HFFc6 (cell line): ENCODE measurements at places on chromosomes 2 and 18.

GRCh38 chr2:109384308-109385271 lies 229.2 kb downstream of the SEPTIN10 start:
- DNase-seq = no peak

DNA sequence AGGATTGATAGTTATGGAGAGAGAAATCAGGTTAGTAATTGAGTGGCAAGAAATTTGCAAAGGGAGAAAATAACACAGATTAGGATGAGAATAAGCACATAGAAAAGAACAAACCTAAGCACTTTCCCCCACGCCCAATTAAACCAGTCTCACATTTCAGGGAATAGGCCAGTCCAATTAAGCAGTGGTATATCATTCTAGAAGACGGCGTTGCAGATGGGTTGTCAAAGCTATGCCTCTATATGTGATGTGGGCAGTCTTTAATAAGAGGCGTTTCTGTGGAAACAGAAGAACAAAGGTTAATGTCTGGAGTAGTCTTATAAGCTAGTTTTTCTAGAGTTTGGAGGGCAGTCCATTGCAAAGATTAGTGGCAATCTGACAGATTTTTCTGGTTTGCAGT lies 61.6 kb downstream of the B3GNT2 start:
- no peak for DNase-seq

DNA sequence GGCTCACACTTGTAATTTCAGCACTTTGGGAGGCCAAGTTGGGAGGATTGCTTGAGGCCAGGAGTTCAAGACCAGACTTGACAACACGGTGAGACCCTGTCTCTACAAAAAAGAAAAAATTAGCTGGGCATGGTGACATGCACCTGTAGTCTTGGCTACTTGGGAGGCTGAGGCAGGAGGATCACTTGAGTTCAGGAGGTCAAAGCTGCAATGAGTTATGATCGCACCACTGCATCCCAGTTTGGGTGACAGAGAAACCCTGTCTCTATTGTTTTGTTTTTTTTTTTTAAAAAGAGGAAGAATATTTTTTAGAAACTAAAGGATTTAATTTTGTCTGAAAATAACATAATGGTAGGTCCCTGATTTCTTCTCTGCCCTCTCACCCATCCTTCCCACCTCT lies 79.4 kb upstream of the TMEM200C start:
- DNase-seq = no peak

GRCh38 chr2:104378853-104379374 lies 475.0 kb upstream of the POU3F3 start:
- DNase-seq = no peak

GRCh38 chr2:202669841-202670240 lies 35.1 kb downstream of the FAM117B start:
- DNase-seq = no peak

- no peak for DNase-seq
These were observed 270.9 kb upstream of the SKOR2 start for GRCh38 chr18:47522359-47522758.

DNA sequence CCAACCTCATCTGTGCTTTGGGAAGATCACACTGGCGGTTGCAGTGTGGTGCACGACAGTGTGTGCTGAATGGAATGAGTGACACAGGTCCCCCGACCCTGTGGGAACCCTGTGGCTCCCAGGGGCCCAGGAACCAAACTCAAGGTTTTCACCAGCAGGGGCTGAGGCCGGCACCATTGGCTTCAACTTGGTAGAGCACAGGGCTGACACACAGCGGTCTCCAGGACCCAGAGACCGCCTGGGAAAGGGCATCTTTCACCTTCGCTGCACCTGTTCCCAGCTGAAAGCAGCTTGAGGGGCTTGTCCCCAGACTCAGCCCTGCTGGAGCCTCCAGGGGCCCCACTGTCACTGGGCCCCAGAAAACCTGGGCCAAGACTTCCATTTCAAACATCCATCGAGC lies 59.0 kb upstream of the ODC1 start:
- DNase-seq = no peak

GRCh38 chr2:159903443-159904126 lies 105.6 kb upstream of the CD302 start:
- no peak for DNase-seq

DNA sequence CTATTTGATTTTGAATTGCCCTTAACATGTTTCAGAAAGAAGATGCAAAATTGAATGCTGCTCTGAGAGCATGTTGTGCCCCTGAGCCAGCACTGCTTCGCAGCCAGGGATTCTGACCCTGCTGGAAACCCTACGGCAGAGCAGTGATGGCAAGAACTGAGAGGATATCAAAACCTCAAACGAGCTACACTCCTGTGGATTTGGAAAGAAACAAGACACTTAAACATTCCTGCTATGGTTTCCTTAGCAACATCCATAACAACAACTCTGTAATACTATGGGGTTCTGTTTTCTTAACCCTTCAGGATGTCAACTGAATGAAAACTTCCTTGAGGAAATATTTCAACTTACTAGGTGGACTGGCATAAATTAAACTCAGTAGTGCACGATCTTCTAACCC lies 649.1 kb downstream of the NYAP2 start:
- peak; percentile 70 for DNase-seq

DNA sequence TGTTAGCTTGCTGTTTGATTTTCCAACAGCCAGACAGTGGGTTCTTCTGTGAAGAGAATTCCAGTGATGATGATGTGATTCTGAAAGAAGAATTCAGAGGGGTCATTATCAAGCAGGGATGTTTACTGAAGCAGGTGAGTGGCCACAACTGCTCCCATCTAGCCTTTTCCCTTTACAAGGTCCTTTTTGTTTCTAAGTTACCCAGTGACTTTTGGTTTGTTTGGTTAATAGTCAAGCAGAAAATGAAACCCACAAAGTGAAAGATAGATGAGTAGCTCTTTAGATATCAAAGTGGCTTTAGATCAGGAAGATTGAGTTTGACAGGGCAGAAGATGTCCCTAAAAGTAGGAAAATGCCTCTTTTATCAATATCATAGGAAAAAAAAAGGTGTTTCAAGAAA lies 23.3 kb downstream of the PLEK start:
- no peak for DNase-seq

DNA sequence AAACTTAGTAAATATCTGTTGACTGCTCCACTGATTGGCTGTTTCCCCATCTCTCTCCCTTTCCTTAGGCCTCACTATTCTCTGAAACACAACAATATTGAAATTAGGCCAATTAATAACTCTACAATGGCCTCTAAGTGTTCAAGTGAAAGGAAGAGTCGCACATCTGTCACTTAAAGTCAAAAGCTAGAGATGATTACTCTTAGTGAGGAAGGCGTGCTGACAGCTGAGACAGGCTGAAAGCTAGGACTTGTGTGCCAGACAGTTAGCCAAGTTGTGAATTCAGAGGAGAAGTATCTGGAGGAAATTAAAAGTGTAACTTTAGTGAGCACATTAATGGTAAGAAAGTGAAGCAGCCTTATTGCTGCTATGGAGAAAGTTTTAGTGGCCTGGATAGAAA lies 48.4 kb downstream of the PLEK start:
- DNase-seq = no peak

DNA sequence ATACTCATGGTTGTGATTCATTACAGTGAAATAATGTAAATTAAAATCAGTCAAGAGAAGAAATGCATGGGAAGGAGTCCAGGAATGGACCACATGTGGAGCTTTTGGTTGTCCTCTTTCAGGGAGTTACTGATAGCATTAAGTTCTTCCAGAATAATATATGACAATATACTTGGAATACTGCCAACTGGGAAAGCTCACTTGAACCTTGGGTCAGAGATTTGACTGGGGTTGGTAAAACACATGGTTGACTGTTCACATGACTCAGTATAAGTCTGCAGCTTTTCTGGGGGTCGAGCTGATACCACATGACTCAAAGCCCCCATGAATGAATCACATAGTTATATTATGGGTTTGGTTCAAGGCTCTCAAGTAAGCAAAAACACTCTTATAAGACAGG lies 1109.0 kb upstream of the CHAC2 start:
- DNase-seq = peak; percentile 87

DNA sequence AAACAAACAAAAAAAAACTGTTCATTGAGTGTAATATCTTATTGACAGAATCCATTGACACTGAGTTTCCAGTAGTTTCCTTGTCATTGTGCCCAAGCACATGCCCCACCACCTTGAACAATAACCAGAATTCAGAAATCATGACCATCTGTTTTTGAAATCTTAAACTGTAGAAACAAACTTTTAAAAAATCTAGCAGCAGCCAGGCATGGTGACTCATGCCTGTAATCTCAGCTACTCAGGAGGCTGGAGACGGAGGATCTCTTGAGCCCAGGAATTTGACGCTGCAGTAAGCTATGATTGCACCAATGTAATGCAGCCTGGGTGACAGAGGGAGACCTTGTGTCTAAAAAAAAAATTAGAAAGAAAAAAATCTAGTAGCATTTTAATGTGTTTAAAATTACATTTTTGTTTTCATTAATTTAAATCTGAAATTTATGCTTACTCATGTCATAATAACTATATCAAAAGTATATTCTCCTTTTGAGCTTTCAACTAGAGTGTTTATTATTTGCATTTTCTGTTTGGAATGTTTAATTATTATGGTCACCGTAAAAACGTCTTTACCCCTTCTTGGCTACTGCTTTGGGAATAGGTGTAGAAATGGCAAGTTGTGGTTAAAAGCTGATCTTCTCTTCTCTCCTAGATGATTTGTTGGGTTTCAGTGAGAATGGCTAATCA lies 25.2 kb upstream of the STON1 start:
- DNase-seq = peak; percentile 56

DNA sequence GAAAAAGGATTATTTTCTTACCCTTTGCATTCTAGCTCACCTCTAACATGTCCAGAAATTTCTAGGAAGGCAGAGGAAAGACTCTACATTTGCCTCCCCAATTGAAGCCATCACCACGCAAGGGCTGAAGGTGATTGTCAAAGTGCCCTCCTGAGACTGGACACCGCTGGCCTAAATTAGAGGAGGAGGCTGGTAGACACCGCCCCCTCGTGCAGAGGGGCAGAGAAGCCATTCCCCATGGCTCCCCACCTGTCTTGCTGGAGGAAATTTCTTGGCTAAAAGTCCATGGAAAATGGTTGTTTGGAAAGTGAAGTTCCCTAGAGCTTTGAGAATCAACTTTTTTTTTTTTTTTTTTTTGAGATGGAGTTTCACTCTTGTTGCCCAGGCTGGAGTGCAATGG lies 31.3 kb upstream of the CREB1 start:
- DNase-seq = no peak

DNA sequence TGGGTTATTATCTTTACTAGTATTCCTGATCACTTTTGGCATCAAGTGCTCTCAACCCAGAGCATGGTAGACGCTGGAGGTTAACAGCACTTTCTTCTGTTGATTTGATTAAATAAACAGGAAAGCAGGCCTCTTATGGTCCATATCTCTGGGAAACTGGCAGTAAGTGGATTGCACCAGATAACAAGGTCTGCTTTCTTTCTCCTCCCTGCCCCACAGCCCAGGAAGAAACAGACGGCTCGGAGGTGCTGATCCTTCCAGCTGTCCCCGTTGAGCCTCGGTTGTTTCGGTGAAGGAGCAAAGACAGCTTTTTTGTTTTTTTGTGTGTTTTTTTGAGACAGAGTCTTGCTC lies 100.8 kb upstream of the KCTD1 start:
- no peak for DNase-seq

- no peak for DNase-seq
These were observed 27.5 kb downstream of the MAP2 start for GRCh38 chr2:209451209-209451834.

DNA sequence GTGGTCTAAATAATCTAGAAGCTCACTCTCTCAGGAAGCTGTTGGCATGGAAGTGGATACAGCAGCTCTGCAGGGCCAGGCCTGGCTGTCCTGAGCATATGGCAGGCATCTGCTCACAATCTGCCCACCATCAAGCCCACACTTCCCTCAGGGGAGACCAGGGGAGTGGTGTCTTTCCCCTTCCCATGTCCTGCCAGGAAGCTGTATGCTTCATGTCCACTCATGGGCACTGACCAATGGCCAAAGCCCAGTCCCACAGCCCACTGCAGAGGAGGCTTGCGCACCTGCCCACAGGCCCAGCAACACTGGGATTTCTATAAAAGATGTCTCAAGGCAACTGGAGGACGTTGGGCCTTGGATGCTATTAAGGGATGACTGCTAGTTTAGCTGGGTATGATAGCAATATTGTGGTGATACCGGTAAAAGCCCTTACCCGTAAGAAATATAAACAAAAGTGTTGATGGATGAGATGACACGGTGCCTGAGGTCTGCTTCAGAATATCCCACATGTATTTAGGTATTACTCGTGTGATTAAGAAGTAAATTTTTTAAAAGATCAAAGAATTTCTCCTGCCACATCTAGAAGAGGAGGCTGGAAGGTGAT lies 106.7 kb upstream of the CTDP1 start:
- DNase-seq = no peak

DNA sequence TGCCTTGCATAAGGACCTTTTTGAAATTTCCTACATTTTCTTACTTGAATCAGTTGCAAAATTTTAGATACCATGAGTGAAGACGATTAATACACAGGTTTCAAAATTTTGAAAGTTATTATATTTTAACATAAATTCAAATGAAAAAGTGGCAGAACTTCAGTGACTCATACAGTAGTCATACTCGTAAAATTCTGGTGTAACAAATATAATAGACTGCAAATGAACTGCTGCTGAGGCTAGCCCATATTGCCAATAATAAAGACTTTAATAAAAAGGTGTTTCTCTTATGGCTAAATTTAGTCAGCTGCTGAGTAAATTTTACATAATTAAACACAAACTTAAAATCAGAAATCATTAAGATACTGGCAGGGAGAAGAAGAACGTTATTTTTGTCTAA lies 36.9 kb downstream of the MSH6 start:
- peak; percentile 54 for DNase-seq

DNA sequence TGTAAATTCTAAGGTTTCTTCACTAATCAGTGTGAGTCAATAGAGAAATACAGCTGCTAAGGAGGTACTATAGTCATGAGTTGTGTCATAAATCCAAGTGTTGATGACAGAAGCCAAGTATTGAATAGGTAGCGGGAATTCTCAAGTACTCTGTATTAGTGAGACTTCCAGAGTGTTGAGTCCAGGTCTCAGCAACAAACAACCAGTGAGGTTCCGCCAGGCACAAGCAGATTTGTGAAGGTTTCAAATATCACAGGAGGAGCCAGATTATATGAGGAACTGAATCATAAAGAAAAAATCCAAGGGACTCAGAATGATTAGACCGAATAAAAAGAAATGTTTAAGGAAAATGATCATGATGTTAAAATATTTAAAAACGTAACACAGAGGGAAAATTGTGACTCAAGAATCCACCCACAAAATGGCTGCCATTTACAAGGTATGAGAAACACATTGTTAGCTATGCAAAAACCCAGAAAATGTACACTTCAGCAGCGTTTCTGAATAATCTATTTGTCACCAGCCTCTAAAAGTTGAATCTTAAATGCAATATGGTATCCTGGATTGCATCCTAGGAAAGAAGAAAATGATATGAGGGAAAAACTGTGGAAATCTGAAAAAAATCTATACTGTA lies 27.3 kb upstream of the EVA1A start:
- peak; percentile 90 for DNase-seq

DNA sequence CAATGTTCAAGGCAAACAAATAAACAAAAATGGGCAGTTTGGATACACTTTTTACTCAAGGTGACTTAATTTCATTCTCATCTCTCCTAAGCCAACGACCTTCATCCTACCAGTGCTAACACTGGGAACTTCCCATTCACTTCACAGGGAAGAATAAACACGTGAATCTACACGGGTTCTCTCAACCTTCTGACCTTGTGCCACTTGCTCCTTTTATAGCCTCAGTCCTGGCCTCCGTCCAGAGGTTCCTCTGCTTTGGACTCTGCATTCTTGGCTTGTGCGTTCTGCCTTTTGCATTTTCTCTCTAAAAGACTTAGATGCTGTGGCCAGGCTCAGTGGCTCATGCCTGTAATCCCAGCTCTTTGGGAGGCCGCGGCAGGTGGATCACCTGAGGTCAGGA lies 13.8 kb downstream of the ZNF2 start:
- no peak for DNase-seq
